ENCODE measurements at places on chromosomes 2 and 18.

DNA sequence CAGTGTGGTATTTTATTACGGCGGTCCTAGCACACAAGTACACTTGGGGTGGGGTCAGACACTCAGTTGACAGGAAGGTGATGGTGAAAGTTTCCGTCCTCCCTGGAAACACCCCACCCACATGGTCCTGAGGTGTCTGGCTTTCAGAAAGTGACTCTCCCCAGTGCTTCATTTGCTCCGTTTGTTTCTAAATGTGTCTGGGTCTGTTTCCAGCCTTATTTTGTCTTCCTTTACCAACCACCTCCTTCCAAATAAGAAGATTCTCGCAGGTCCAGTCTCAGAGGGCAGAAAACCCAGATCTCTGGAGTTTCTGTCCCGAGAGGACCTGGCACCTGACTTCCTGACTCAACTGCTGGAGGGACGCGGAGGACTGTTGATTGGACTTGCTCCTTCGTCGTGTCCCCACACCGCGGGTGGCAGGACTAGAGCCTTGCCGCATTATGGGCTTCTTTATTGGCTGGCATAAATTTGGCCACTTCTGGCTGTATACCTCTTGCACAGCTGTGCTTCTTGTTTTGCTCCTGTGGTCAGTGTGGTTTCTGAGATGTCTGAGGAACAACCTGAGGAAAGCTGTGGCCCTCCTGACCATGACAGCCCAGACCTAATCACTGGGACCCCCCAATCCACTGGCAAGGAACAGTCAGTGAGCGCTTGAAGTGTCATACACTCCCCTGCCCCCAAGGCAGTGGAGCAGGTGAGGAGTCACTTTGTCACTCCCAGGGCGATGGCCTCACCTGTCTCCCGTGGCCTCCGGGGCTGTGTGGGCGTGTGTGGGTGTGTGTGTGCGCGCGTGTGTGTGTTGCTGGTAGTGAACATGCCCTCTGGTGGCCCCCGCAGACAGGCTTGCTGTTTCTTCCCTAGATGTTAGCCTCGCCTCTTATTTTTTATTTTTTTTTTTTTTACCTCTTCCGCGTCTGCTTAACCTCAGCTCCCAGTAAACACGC lies 45.6 kb downstream of the MEX3C start:
- DNase-seq, result no peak

DNA sequence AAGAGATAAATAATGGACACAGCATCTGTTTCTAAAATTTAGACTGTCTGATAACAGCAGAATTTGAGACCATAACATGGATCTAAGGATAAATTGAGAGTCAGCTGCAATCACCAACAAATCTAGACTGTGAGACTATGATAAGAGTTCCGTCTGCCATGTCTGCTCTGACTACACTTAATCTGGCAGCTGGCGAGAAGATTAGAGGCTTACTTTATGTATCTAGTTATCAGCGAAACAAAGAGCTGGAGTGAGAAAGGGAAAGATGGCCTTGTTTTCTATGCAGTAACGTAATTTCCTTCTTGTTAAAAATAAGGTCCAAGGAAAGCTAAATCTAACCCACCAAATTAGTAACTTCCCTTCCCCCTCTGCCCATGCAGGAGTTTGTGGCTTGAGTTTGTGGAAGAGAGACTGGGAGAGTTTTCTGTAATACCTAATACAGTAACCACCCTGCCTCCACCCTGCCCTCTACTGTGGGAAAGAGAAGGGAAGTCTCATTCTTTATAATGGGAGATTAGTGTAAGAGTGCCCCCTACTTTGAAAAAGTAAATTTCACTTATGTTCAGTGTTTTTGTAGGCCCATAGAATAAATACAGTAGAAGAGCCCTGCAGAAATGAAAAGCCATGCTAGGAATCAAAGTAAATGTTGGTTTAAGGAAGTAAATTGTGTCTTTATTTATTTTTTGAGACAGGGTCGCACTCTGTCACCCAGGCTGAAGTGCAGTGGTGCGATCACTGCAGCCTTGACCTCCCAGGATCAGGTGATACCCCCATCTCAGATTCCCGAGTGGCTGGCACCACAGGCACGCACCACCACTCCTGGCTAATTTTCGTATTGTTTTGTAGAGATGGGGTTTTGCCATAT lies 27.5 kb downstream of the EML4 start:
- DNase-seq, result peak; percentile 99

DNA sequence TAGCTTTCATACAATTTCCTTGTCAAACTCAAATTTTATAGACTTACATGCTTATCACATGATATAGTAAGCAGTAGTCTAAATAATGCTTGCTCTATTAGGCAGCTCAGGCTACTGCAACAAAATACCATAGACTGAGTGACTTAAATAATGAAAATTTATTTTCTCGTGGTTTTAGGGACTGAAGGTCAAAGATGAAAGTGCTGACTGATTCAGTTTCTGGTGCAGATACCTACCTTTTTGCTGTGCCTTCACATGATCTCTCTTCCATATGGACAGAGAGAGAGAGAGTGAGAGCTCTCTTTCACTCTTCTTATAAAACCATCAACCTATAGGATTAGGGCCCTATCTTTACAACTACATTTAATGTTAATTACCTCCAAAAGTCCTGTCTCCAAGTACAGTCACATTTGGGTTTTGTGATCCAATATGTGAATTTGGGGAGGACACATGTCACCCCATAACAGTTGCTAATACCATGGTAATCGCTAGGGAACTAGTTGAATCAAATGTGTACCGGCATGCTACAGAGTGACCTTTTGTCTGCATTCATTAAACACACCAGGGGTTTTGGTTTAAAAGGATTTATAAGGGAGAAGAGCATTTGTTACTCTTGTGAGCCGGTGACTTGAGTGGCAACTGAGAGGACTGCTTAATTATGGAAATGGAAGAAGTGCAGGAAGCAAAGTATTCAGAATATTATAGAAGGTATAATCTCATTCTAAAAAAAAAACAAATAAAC lies 723.4 kb upstream of the LRRTM4 start:
- peak; percentile 37 for DNase-seq

DNA sequence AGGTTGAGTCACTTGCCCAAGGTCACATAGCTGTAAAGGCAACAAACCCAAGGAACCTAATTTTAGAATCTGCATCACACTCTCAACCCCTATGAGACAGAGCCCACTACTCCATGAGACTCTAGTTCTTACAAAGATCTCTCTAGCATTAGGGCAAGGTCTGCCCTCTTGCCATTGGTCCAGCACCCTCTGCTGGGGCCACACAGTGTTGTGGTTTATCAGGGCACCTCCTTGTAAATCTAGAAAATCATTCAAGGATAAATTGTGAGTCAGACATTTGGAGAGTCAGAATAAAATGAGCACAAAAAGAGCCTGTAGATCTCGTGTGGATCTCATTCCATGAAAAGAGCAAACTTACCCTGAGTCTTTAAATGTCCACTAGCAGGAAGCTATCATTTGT lies 91.2 kb downstream of the SLC8A1 start:
- no peak for DNase-seq

DNA sequence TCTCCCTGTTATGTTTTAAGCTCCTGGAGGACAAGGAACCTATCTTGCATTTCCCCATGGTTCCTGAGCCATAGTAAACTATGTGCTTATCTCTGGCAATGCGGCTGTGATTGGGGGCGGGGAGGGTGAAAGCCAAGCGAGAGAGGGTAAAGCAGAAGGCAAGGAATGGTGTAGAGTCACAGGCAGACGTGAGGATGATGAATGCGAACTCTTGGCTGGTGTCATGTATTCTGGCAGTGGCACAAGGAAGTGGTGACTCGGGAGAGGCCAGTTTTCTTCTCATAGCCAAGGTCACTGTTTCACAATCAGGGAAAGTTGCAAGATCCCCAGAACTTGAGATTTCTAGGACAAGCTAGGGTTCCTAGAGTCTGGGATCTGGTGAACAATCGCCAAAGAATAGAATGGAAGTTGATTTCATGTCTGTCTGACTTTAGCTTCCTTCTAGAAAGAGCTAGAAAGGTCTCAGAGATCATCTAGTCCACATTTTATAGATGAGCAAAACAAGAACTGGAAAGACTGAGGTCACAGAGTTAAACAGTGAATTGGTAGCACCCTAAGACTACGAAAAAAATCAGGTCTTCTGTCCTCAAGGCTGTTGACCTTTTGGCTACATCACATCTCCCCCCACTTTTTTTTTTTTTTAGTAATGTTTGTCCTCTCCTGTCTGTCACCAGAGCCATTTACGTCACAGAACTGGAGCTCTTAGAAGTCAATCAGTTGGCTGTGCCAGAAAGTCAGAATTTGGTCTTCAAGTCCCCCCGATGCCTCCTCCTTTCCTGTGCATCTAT lies 137.0 kb downstream of the BCL11A start:
- no peak for DNase-seq

GRCh38 chr2:201858281-201859184 lies 52.2 kb downstream of the CDK15 start:
- DNase-seq, result no peak

DNA sequence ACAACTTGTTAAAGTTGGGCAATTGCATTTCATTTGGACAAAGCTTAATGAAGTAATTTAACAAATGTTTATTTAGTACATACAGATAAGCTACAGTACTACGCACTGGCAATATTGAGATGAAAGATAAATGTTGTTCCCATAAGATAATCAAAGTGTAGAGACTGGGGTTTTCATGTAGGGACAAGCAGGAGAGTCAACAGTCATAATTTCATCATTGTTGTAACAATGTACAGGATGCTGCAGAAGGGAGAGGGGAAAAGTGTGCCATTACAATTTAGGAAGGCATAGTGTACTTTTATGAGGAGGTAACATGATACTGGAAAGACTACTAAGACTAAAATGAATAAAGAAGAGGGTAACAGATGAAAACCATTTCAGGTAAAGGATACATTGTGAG lies 441.6 kb downstream of the ERBB4 start:
- DNase-seq, result no peak

DNA sequence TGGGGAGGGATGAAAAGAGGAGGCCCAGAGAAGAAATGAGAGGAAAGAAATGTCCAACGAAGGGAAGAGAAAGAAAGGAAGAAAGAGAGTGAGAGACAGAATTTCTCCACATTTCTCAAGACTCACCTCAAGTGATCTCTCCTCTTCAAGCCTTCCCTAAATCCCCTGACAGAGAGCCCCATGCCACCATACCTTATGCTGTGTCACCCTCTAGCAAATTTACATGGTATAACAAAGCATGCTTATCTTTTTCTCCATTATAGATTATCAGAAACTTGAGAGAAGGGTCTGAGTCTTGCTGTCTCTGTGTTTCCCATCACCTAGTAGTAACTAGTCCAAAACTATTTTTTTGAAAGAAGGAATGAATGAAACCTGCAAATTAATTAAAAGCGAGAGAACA lies 1208.4 kb downstream of the DPP10 start:
- DNase-seq, result no peak

GRCh38 chr2:156333951-156334495 lies 1.5 kb upstream of the NR4A2 start:
- DNase-seq, result peak; percentile 65

- no peak for DNase-seq
Observed at GRCh38 chr2:45013229-45014015, 4.2 kb upstream of the SIX2 start.

GRCh38 chr2:37688771-37689468 lies 17.5 kb upstream of the CDC42EP3 start:
- no peak for DNase-seq

DNA sequence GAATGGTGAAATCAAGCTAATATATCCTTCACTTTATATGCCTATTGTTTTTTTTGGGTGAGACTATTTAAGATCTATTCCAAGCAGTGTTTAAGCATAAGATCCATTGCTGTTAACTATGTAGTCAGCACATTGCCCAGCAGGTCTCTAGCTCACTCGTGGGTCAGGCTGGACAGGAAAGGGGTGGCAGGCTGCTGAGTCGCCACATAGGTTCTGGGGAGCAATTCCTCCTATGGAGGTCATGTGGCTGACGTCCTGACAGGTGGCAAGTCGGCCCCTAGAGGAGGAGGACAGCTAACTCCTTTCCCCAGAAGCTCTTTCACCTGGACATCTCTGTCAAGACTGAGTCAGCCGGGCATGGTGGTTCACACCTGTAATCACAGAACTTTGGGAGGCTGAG lies 13.9 kb upstream of the RAB31 start:
- DNase-seq, result no peak

- no peak for DNase-seq
Observed at GRCh38 chr2:230991598-230991997, 4.3 kb upstream of the SPATA3 start.

- no peak for DNase-seq
Observed at GRCh38 chr2:224210286-224211180, 171.4 kb upstream of the SERPINE2 start.

GRCh38 chr2:3131636-3132326 lies 245.8 kb downstream of the EIPR1 start:
- no peak for DNase-seq

DNA sequence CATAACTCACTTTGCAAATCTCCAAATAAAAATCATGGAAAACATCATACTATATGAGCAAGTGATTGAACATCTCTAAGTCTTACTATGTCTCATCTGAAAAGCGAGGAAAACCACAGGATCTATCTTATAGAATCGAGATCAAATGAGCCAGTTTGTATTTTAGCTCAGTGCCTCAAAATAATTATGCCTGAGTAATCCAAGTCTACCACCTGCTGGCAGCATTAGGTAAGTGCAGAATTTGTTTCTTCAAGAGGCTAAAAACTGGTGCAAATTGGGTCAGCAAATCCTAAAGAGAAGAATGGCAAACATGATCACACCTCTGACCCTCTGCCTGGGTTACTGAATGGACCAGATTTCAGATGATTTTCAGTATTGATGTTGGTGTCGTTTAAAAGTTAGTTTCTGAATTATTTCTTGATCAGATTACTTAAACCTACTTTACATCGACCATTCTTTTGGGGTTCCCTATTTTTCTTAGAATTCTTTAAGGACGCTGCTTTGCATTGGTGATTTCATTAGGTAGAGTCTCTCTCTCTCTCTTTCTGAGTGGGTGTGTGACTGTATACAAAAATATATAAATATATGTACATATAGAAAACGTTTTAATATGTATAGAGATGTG lies 12.7 kb upstream of the FHOD3 start:
- peak; percentile 72 for DNase-seq

DNA sequence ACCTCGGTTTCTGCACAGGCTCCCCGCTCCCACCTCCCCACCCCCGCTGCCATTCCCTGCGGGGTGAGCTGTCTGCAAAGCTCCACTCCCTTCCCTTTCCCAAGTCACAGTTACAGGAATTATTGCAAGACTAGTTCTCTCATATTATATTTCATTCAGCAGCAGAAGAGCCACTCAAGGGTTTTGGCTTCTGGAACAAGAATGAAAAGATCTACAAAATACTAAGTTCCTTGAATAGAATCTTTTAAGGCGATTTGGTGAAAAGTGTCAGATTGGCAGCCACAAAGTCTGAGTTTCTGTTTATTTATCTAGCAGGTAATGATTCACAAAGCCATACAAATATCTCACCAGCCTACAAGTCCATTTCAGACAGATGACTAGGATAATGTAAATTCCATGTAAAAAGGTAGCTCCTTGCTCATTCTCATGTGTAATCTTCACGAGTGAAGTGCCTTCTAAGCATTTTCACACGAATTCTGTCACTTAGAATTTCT lies 221.9 kb upstream of the RBBP8 start:
- no peak for DNase-seq

Data from NCI-H524 (cell line).